T-helper 17 cell (primary cell): ENCODE measurements at places on chromosomes 2 and 18.

DNA sequence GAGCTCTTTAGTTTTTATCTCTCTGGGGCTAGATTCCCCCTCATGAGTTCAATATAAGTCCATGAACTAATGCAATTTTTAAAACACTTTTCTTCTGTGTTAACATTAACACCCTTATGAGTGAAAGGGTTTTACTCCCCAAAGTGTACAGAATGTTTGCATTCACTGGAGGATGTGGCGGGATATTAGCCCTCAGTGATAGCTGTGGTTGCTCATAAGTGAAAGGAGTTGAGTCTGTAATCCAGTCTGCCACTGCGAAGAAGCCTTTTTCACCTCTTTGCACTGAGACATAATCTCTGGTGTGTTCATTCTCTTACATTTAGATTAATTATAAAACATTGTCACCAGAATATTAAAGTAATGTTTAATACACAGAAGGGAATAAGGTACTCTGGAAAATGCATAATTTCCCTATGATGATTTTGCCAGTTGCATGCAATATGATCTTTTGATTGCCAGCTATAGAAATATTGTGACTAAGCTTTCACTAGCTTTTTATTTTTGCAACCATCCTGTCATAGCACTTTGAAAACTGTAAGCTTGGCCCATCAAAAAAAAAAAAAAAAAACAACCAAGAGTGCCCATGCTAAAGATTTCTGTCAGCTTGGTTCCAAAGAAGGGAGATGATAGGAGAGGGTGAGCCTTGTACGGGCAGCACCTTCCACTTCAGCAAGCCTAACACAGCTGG, 113.2 kb downstream of the BCL11A start:
- no peak for DNase-seq

GRCh38 chr2:138632066-138632620, 130.6 kb downstream of the SPOPL start:
- DNase-seq = no peak

DNA sequence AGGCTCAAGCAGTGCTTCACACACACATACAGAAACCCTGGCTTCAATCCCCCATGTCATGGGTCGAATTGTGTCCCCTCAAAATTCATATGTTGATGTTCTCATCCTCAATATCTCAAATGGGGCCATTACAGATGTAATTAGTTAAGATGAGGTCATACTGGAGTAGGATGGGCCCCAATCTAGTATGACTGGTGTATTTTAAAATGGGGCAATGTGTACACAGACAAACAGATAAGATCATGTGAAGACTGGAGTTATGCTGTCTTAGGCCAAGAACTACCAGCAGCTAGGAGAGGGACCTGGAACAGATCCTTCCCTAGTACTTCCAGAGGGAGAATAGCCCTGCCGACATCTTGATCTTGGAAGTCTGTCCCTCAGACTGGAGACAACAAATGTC, 167.7 kb downstream of the MYO3B start:
- no peak for DNase-seq

- no peak for DNase-seq
These were observed 45.9 kb downstream of the FOSL2 start for GRCh38 chr2:28438532-28439063.
